ENCODE measurements at places on chromosomes 1 and 21.

GRCh38 chr1:217322834-217323233 is 308.1 kb downstream of the GPATCH2 start:
- no peak for DNase-seq

- no peak for DNase-seq
Observed at GRCh38 chr1:198681252-198681651, 42.4 kb downstream of the PTPRC start.

DNA sequence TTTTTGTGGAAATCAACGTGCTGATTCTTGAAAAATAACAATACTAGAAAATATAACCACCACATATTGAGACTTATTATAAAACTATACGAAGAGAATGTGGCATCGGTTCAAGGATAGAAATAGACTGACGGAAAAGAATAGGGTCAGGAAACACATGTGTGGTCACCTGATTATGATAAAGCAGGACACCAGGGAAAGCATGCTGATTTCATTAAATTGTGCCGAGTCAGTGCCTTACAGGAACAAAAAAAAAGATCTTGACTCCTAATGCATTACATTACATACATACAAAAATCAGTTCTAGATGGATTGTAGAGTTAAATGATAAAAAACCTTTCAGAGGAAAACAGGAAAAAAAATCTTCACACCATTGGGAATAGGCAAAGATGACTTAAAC is 43.5 kb upstream of the SERPINC1 start:
- no peak for DNase-seq

- no peak for DNase-seq
Observed at GRCh38 chr1:232553050-232553754, 76.7 kb downstream of the SIPA1L2 start.

- no peak for DNase-seq
Observed at GRCh38 chr1:183251959-183252450, 65.9 kb downstream of the LAMC2 start.

DNA sequence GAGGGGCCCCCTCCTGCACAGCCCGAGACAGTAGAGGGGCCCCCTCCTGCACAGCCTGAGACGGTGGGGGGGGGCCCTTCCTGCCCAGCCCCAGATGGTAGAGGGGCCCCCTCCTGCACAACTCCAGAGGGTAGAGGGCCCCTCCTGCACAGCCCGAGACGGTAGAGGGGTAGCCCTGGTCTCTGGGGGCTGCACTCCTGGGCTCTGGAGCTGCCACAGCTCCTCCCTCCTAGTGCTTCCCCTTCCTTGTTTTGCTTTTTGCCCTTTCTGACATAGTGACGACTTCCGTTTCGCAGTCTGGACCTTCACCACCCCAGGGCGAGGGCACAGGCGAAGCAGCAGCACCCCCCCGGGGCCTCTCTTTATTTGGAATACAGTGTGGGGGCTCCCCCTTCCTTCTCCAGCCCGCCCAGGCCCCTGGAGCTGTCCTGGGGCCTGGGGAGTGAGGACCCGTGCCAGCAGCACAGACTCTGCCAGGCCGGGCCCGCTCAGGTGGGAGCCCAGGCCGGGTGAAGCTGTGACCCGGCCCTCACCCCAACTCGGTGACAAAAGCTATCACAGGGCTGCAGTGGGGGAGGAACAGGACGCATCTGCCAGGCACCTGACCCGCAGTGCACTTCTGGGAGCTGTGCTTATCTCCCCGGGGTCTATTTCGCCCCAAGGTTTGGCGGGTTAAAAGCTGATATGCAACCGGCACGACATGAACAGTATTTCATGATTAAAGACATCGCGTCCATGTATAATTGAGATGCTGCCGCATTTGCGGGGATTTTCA is 1.1 kb upstream of the PRXL2B start:
- DNase-seq: peak; percentile 2

- DNase-seq: no peak
Observed at GRCh38 chr1:147109041-147109440, 63.2 kb downstream of the PRKAB2 start.

GRCh38 chr1:229661022-229661877 is 35.2 kb downstream of the URB2 start:
- peak; percentile 21 for DNase-seq

DNA sequence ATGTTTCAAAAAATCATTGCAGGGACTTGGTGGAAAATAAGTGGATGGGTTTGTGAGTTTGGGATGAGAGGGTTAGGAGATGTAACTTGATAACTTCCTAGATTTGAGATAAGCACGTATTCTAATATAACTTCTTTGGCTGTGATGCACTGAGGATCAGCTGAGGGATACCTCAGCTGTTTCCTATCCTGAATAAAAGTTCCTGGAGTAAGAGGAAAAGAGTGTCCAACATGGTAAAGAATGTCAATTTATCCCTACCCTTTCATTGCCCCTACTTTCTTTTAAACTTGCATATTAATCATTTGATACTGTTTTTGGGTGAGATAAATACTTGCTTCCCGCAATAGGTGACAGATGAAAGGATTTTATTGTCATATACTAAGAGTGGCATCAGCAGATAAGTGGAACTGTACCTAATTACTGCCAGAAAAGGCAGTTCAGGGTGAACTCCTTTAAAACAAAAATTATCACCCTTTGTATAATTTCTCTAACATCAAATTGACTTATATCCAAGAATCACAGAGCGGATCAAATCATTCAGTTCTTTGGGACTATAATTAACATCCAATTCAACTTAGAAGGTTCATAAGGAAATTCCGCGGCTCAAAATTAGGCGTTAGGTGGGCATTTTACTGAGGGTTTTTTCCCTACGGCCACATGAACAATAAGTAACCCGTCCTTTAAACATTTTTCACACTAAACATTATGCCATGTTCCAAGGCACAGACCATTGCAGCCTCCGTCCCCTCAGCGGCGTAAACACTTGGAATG is 1.4 kb upstream of the SUCO start:
- no peak for DNase-seq

DNA sequence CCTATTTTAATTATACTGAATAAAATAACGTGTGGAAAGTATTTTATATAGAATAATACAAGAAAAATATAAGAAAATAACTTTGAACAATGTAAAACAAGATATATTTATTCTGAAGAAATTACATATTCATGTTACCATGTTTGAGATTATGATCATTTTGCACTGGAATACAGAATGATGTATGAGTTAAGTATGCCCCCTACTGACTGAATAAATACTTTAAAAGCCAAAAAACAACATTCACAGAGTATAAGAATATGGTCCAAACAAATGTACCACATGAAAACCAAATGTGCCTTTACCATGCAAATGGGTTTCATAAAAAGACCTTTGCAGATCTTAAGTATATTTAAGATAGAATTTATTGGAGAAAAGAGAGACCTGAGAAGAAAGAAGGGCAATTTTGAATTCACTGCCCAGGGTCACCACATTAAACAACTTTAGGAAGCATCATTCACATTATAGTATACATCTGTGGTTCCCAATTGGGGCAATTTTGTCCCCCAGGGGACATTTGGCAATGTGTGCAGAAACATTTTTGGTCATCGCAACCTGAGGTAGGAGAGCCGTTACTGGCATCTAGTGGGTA is 136.6 kb upstream of the GFI1 start:
- no peak for DNase-seq

- DNase-seq: no peak
Observed at GRCh38 chr1:83086346-83086745, 912.6 kb downstream of the TTLL7 start.

Data from NCI-H226 (cell line).